Retinal pigment epithelial cell (primary cell): ENCODE measurements at places on chromosomes 6 and 20.

DNA sequence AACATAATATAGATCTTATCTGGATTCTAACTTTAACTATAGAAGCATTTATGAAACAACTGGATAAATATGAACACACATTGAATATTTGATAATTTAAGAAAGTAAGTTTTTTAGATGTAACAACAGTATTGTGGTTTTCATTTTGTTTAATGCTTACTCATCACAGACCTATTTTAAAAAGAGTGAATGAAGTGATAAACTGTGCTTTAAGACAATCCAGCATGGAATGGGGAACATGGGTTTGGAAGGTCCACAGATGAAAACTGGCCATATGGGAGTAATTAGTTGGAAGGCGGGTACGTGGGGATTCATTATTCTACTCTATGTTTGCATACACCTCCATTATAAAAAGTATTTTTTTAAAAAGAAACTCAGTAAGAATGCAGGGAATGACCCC is 21.2 kb downstream of the EPB41L2 start:
- DNase-seq: no peak

DNA sequence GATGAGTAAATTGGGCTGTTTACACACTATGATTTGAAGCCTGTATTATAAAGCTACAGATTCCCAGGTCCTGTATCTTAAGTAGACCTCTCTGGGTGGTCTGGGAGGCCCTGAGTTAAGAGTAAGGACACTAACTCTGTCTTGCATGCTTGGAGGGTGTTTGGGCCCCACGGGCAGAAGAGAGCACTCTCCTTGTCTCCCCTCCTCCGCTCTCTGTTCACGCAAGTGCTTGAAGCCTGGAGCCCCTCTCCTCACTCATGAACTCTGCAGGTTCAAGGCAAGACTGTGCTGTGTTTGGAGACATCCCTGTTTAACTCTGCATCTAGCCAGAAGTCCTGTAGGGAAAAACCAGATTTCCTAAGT is 154.0 kb downstream of the ZDHHC14 start:
- no peak for DNase-seq

- DNase-seq: no peak
Measured at GRCh38 chr6:144580039-144580438, 294.9 kb downstream of the UTRN start.

DNA sequence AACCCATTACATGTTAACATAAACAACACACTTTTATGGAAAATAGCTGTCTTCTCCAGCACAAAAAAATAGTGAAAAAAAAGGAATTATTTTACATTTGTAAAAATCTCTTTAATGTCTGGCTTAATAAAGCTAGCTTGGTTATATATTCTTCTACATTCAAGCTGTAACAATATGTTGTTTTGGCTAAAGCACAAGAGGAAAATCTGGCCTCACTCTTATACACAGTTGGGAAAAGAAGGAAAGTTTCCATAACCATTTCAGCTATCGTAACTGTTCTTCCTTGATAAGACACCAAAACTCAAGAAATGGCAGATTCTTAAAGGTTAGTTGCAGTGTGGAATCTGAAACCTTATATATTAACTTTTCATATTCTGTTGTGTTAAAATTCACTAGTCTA is 7.6 kb downstream of the HLA-DOB start:
- no peak for DNase-seq

DNA sequence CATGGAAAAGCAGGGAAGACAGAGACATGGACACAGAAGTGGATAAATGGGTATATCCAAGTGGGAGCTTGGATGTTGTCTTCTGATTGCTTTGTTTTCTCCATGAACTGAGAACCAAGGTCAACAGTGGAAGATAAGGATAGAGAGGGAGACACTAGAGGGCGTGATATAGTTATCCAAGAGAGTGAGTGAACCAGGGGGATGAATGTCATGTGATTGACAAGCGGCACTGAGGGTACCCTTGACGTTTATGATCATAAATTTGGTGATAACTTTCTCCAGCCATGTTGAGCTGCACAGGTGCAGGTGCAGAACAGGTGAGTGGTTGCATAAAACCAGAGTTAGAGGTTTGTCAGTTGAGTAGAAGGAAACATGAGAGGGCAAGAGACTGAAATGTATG is 20.7 kb downstream of the EBF4 start:
- no peak for DNase-seq

DNA sequence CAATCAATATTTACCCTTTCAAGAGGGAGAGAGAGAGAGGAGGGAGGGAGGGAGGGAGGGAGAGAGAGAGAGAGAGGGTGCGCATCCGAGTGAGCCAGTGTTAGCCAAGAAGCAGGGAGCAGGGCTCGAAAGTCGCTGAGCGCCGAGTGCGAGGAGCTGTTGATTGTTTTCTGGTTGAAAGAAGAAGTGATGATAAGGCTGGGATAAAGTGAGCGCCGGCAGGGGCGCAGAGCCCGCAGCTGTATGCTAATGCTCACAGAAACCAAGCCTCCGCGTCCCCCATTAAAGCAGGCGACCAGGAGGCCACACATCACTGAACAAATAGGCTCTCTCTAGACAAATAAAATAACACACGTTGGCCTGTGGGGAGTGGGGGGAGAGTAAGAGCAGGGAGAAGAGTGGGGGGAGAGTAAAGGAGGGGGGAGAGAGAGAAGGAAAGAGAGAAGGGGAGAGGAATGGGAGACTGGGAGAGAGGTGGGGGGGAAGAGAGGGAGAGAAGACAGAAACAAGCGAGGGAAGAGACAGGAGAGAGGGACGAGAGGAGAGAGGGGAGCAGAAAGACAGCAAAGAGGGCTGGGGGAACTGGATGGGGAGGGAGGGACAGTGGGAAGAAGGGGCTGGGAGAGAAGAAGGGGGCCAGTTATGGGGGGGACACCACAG is 5.0 kb upstream of the INSM1 start:
- DNase-seq: no peak

DNA sequence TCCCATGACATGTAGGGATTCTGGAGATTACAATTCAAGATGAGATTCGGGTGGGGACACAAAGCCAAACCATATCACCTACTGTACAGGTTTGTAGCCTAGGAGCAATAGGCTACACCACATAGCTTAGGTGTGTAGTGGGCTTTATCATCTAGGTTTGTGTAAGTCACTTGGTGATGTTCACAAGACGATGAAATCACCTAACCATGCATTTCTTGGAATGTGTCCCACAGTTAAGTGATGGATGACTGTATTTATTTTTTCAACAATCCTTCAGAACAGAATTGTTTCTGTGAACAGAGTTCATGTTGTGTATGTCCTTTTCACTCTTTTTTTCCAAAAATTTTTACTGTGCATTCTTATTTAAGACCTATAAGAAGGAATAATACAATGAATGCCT is 76.1 kb downstream of the DTD1 start:
- no peak for DNase-seq
